Activated naive CD8-positive, alpha-beta T cell treated with anti-CD3 and anti-CD28 coated beads, Interleukin-2, amount 10 ng/mL, durations not matched to agents 7 days and 5 days (primary cell): ENCODE measurements at places on chromosomes 1 and 21.
A peak's percentile ranks its signal among the peaks of the same experiment; 100 is the strongest.

- H3K27me3 ChIP-seq: peaks cover 33% of the 10 kb centered on the region
- no peak overlapping the region for H3K27ac ChIP-seq
- DNase-seq: no peak
- H3K36me3 ChIP-seq: no peaks in the 10 kb centered on the region
- H3K4me1 ChIP-seq: no peaks in the 10 kb centered on the region
Observed at GRCh38 chr1:6753320-6754140, 31.7 kb upstream of the CAMTA1 start.

DNA sequence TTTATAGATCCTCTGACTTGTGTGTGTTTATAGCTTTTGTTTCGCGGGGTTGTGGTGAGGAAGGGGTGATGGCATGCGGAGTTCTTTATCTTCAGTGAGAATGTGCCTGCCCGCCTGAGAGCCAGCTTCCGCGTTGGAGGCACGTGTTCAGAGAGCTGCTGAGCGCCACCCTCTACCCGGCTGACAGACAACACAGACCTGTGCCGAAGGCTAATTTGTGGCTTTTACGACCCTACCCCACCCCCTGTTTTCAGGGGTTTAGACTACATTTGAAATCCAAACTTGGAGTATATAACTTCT lies 14.4 kb upstream of the CD101 start:
- peak overlapping the region; percentile 90 for H3K27ac ChIP-seq
- peaks cover 25% of the 10 kb centered on the region for H3K4me1 ChIP-seq
- H3K4me3 ChIP-seq: peak overlapping the region; percentile 78
- peaks cover 2% of the 10 kb centered on the region for H3K27me3 ChIP-seq

- no peak for DNase-seq
- H3K27me3 ChIP-seq: no peaks in the 10 kb centered on the region
- no peak overlapping the region for H3K4me3 ChIP-seq
Observed at GRCh38 chr1:225711236-225711937, 58.5 kb upstream of the ENAH start.

- no peak for DNase-seq
- peaks cover 3% of the 10 kb centered on the region for H3K27me3 ChIP-seq
- H3K27ac ChIP-seq: no peak overlapping the region
- no peak overlapping the region for H3K4me3 ChIP-seq
- no peaks in the 10 kb centered on the region for H3K4me1 ChIP-seq
Observed at GRCh38 chr1:113991467-113991997, 12.3 kb downstream of the OLFML3 start.

DNA sequence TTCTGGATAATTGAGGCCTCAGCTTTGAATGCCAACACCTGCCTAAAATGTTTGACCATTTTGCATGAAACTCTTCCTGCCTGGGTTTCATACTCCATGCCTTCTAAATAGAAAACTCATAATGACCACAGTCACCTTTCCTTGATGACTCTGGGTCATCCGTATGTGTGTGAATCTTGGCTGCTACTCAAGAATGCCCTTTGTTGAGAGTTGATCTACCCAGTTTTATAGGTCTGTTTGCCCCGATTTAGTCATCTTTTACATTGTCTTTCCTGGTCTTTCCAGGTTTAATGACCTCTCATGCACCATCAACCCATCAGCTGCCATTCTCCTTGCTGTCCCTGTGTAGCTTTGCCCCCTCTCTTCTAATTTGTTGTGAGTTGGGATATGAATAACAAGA lies 2.7 kb upstream of the SLC5A9 start:
- no peak overlapping the region for H3K4me3 ChIP-seq
- peaks cover 5% of the 10 kb centered on the region for H3K27me3 ChIP-seq
- no peak overlapping the region for H3K27ac ChIP-seq
- no peaks in the 10 kb centered on the region for H3K4me1 ChIP-seq

DNA sequence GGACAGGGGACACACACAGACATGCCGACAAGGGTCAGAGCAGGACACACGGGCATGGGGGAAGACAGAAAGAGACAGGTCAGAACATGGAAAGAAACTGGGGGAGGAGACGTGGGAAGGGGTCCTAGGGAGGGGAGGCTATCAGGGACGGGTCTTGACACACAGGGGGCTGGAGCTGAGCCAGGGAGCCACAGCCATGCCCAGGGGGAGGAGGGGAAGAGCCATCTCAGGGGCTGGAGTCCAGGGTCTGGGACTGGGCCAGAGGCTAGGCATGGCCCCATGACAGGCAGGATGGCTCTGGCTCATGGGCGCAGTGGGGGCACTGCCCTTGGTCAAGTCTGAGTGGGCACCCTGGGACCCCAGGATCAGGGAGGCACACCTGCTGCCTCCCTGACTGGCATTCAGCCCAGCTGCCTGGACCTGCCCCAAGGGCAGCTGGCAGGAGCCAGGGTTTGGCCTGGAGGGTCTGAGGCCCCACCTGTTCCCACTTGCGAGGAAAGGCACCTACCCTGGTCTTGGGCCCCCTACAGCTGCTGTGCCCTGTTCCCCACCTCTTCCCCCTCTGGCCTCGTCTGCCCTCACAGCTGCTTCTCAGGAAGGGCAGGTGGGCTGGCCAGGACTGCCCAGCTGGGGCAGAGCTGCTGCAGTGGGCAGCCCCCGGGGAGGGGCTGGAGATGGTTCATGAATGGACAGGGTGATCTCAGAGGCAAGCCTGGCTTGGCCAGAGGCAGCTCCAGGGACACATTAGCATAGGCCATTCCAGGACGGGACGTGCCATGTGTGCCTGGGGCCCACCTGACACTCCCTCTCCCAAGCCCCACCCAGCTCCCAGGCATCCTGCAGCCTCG lies 42.9 kb downstream of the HSPG2 start:
- peaks cover 2% of the 10 kb centered on the region for H3K27me3 ChIP-seq
- H3K36me3 ChIP-seq: no peaks in the 10 kb centered on the region
- no peak overlapping the region for H3K4me3 ChIP-seq
- peak overlapping the region; percentile 14 for H3K27ac ChIP-seq
- H3K4me1 ChIP-seq: no peaks in the 10 kb centered on the region

- DNase-seq: no peak
- no peaks in the 10 kb centered on the region for H3K27me3 ChIP-seq
- no peaks in the 10 kb centered on the region for H3K36me3 ChIP-seq
- H3K4me3 ChIP-seq: no peak overlapping the region
Observed at GRCh38 chr1:68141071-68142021, 90.9 kb upstream of the DIRAS3 start.

DNA sequence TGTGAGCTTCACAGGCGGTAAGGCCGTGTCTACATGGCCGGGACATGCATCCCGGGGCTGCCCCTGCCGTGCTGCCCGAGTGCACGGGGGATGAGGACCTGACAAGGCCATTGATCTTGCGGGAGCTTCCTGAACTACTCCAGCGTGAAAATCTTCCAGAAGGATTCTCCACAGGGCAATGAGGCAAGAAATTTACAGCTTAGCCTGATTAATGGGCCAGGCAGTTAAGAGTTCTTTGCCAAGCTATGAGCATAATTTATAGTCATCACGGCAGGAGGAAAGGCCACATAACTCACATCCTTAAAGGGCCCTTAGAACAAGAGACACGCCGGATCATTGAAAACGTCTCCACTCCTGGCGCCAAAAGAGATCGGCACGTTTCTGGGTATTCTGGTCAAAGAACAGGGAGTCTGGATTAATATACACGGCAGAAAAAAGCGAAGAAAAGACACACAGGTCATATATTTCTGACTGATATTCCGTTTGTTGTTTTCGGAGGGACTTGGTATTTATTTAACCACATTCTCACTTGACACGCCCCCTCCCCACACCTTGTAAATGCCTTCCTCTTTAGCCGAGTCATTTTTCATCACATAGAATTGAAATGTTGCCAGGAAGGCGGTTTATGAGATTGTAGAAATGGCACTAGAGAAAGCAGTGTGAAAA lies 180.5 kb downstream of the DYRK1A start:
- no peak overlapping the region for H3K27ac ChIP-seq
- H3K4me3 ChIP-seq: no peak overlapping the region
- DNase-seq: no peak
- H3K4me1 ChIP-seq: peaks cover 5% of the 10 kb centered on the region
- peaks cover 16% of the 10 kb centered on the region for H3K27me3 ChIP-seq
- H3K36me3 ChIP-seq: no peaks in the 10 kb centered on the region

DNA sequence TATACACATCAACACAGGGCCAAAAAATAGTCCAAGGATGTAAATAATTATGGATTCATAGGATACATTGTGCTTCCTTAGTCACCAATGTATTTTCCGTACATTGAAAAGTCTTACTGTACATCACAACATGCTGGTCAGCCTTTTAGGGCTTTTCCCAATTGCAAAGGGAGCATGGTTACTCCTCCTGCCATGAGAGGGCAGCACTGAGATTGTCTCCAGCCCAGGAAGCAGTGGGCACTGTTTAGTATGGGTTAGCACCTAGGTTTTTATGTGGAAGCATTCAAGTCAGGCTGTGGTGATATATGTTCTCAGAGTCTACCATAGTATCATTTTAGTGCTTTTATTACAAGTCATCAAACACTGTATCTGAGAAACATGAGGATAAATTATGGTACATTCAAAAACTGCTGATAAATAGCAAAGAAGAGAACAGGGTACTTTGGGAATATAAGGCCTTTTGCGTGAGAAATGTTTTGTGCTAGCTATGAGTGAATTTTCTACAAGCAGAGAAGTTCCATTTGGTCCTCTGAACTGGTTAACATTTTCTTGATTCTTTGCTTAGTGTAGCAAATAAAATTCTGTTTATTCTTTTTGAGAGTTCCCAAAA lies 34.0 kb downstream of the ST6GALNAC5 start:
- H3K4me3 ChIP-seq: no peak overlapping the region
- H3K27me3 ChIP-seq: no peaks in the 10 kb centered on the region
- H3K4me1 ChIP-seq: no peaks in the 10 kb centered on the region
- H3K36me3 ChIP-seq: no peaks in the 10 kb centered on the region
- H3K27ac ChIP-seq: no peak overlapping the region
- DNase-seq: no peak

DNA sequence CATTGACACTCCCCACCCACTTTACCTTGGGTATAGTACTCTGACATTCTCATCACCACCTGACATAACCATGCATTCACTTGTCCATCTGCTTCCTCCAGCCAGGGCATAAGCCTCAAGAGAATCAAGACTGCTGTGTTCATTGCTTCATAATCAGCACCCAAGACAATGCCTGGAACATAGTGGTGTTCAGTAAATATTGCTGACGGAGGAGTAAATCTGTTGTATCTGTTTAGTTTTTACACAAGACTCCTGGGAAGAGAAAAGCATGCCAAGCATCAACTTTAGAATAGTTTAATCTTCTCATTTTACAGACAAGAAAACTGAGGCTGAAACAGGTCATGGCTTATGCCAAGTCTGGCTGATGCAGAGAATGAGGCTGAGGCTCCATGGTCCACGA lies 173.9 kb upstream of the DUSP10 start:
- no peak for DNase-seq
- H3K27me3 ChIP-seq: no peaks in the 10 kb centered on the region
- no peaks in the 10 kb centered on the region for H3K36me3 ChIP-seq
- no peak overlapping the region for H3K27ac ChIP-seq

DNA sequence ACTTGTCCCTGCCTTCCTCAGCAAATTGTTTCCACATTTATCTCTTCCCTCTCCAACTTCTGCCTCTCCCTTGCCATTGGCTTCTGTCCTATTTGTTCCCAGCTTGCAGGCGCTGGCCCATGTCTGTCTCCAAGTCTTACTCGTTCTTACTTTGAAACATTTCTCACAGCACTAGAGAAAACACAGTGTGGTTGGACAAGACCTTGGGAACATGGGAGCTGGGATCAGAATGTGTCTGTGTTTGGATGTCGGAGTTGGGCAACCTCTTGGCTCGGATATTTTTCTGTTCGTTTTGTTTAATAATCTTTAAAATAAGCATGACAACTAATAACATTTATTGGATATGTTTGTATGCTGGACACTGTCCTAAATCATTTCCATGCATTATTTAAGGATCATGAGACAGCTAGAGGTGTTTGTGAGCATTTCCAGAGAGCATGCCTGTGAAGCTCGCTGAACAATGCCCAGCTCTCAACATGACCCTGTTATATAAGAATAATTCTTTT lies 5.9 kb upstream of the BRWD1 start:
- DNase-seq: no peak
- peaks cover 12% of the 10 kb centered on the region for H3K27me3 ChIP-seq
- no peaks in the 10 kb centered on the region for H3K36me3 ChIP-seq
- no peak overlapping the region for H3K4me3 ChIP-seq

DNA sequence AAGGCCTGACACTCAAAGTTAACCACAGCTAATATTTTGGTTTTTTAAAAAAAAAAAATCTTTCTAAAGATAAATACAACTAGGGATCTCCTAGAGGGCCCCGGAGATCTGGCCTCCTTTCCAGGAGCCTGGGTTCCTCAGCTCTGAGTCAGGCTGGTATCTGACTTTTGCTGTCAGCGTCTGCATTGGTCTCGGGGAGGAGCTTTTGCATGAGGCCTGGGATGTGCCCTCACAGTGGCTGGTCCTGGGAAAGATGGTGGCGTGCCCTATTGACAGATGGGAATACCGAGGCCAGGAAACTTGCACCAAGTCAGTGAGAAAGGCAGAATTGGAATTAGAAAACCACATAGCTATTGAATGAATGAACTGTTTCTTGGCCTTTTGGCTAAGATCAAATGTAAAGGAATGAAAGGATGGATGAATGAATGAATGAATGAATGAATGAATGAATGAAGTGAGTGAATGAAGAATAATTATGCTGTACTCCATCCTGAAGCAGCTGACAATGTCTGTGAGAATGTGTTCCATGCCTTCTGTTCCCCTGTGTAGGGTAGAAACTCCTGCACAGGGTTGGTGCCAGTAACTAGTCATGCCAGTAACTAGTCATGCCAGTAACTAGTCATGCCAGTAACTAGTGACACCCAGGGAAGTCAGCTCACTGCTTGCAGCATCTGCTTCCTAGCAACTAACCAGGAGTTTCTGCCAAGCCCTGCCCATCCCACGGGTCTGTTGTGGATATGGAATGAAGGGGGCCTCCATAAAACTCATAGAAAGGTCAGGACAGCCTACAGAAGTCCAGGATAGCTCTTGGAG lies 242.5 kb upstream of the VAMP3 start:
- no peaks in the 10 kb centered on the region for H3K4me1 ChIP-seq
- H3K27ac ChIP-seq: no peak overlapping the region
- H3K27me3 ChIP-seq: peaks cover 1% of the 10 kb centered on the region
- no peaks in the 10 kb centered on the region for H3K36me3 ChIP-seq
- DNase-seq: no peak
- H3K4me3 ChIP-seq: no peak overlapping the region

- H3K4me1 ChIP-seq: peaks cover 8% of the 10 kb centered on the region
- no peak overlapping the region for H3K4me3 ChIP-seq
- H3K27me3 ChIP-seq: peaks cover 2% of the 10 kb centered on the region
- no peaks in the 10 kb centered on the region for H3K36me3 ChIP-seq
- H3K27ac ChIP-seq: no peak overlapping the region
- no peak for DNase-seq
Observed at GRCh38 chr1:39178541-39179431, 25.7 kb upstream of the MACF1 start.

DNA sequence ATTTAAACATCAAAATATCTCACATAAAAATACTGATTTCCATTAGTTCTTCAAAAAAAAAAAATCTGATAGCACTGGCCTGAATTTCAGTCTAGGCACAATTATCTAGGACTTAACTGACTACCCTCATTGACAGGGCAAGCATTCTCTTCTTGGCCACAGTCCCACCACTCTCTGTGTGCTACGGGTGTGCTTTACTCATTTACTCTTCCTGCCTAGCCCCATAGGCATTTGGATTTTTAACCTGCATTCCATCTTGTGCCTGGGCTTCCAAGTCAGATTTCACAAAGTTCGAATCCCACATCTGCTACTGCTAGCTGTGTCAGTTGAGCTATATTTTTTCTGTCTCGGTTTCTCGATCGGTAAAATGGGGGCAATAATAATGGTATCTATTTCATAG lies 38.0 kb downstream of the PTPN14 start:
- H3K4me1 ChIP-seq: no peaks in the 10 kb centered on the region
- no peak overlapping the region for H3K27ac ChIP-seq
- peaks cover 2% of the 10 kb centered on the region for H3K27me3 ChIP-seq
- H3K4me3 ChIP-seq: no peak overlapping the region
